Urinary bladder (tissue), 4 donors: ENCODE measurements at places on chromosomes 5 and 9. TPM values are rescaled to one million over a fixed set of nuclear protein-coding genes. Genes with fewer than 3 reads are reported as not detected.

TSSK1B gene
- not detected for polyA plus RNA-seq

FIBCD1 gene
- polyA plus RNA-seq: 2.4 TPM

OBP2B gene
- polyA plus RNA-seq: not detected

ALDH1A1 gene
- polyA plus RNA-seq: 33.2 TPM

HTR1A gene
- not detected for polyA plus RNA-seq

IFNB1 gene
- polyA plus RNA-seq: not detected

TTC16 gene
- not detected for polyA plus RNA-seq

NUDT2 gene
- 36.2 TPM for polyA plus RNA-seq

KIF3A gene
- polyA plus RNA-seq: 3.4 TPM

LHX2 gene
- polyA plus RNA-seq: not detected

BBLN gene
- 144 TPM for polyA plus RNA-seq

C1QTNF2 gene
- polyA plus RNA-seq: 4.0 TPM

ANKRD34B gene
- polyA plus RNA-seq: not detected

BTNL8 gene
- 0.10 TPM for polyA plus RNA-seq

FBLL1 gene
- polyA plus RNA-seq: 0.92 TPM

DTWD2 gene
- 1.6 TPM for polyA plus RNA-seq

NIPAL4 gene
- polyA plus RNA-seq: 14.6 TPM

STPG3 gene
- polyA plus RNA-seq: not detected

PCDHA1 gene
- polyA plus RNA-seq: 0.03 TPM

RHOBTB3 gene
- polyA plus RNA-seq: 24.0 TPM

PCDHB12 gene
- 3.4 TPM for polyA plus RNA-seq

BHMT2 gene
- 18.1 TPM for polyA plus RNA-seq

DBH gene
- 0.98 TPM for polyA plus RNA-seq

GNA14 gene
- polyA plus RNA-seq: 8.8 TPM

EMB gene
- polyA plus RNA-seq: 5.0 TPM

WDR38 gene
- polyA plus RNA-seq: not detected

CEMIP2 gene
- 17.5 TPM for polyA plus RNA-seq

FOXD4L3 gene
- not detected for polyA plus RNA-seq

ZNF618 gene
- polyA plus RNA-seq: 3.0 TPM

AQP3 gene
- 126 TPM for polyA plus RNA-seq

TRIM36 gene
- 0.34 TPM for polyA plus RNA-seq

PRRC1 gene
- 20.8 TPM for polyA plus RNA-seq

SPATA31A3 gene
- not detected for polyA plus RNA-seq

PCDHGB1 gene
- 0.47 TPM for polyA plus RNA-seq

ZBTB26 gene
- 8.4 TPM for polyA plus RNA-seq

WDR41 gene
- polyA plus RNA-seq: 21.2 TPM

NRG2 gene
- 5.1 TPM for polyA plus RNA-seq

SMIM23 gene
- polyA plus RNA-seq: not detected

TMEM38B gene
- 9.6 TPM for polyA plus RNA-seq

LCN15 gene
- not detected for polyA plus RNA-seq

SNCAIP gene
- polyA plus RNA-seq: 1.6 TPM

CDC42SE2 gene
- 18.6 TPM for polyA plus RNA-seq

TNFAIP8 gene
- polyA plus RNA-seq: 21.6 TPM
